ENCODE measurements at places on chromosomes 5 and 9.

- no peak for DNase-seq
These were observed 19.9 kb downstream of the RXRA start for GRCh38 chr9:134346151-134346550.

DNA sequence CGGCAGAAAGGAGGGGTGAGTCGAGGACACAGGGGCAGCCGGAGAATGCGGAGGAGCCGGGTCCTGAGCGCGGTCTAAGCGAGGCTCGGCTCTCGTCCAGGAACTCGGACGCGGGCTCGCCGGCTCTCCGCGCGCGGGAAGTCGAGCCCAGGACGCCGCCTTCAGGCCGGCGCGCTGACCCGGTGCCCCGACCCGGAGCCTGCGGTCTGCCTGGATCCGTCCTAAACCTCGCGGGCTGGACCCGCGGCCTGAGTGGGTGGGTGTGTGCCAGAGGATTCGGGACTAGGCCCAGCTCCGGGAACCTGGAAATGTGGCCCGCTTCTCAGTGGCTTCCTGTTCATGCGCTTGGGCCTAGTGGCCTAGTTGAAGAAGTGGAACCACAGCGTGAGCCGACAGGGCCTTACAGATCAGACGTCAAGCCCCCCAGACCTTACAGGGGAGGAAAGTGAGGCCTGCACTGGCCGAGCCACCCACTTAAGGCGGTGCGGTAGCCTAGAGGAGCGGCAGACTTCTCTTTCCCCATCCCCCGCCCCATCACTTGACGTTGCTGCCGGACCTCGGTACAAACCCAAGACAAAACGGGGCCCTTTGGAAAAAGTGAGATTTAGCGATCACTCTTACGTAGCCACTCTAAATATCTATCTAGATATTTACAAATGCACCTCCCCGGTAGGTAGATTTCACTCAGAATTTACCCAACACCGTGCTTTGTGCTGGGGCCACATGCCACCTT, 1.2 kb downstream of the CDKN2B-AS1 start:
- DNase-seq = no peak

DNA sequence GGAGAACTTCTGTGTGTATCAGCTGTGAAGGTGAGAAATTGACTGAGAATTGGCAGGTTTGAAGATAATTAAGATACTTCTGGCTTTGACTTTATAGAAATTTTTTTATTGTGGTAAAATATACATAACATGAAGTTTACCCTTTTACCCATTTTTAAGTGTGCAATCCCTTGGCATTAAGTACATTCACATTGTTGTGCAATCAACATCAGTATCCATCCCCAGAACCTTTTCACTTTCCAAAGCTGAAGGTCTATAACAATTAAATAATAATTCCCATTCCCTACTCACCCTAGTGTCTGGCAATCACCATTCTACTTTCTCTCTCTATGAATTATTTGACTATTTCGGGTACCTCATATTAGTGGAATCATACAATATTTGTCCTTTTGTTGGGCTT, 69.9 kb downstream of the ACTBL2 start:
- DNase-seq = no peak

- DNase-seq = no peak
These were observed 109.3 kb upstream of the DHFR start for GRCh38 chr5:80763873-80764647.

DNA sequence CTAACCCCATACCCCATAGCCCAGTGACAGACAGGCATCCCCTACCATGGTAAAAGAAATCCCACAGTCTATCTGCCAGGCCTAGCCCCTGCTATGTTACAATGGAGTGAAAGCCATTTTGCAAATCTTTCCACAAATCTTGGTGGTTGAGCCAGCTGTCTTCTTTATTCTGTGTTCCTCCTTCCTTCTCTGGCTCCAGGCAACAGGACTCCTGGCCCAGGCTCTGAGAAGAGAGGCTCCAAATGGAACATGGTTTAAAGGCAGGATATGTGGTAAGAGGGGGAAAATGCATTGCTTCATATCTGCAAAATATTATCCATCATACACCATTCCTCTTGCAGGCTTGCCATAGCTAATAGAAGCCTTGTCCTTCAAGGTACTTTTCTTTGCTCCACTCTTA, 25.2 kb downstream of the FGF1 start:
- no peak for DNase-seq

DNA sequence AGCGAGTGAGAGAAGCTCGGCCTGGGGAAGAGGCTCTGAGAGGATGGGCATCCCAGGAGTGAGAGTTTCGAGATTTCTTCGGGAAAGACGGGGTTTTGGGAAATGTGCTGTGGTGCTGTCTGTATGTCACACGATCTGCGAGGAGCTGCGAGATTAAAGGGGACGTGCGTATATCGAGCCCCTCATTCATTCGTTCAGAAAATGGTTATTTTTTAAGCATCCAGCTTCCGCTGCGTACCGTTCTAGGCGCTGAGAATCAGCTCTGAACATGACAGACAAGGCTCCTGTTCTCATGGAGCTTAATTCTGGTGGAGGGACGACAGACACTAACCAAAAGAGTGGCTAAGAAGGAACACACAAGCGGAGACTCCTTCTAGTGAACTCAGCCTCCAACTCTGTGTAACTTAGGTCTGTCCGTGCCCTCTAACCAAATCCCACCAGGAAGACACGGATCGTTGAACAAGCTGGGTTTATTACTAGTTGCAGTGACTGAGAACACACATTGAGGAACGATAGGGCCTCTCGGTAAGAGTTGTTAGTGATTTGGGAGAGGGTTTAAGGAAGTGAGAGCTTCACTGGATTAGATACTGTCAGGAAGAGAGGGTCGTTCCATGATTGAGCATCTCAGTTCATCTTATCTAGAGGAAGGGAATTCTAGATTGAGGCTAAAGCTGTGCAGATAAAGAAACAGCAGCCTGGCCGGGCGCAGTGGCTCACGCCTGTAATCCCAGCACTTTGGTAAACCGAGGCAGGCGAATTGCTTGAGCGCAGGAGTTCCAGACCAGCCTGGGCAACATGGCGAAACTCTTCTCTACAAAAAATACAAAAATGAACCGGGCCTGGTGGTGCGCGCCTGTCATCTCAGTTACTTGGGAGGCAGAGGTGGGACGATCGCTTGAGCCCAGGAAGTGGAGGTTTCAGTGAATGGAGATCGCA, 1.0 kb upstream of the FBXW11 start:
- no peak for DNase-seq

DNA sequence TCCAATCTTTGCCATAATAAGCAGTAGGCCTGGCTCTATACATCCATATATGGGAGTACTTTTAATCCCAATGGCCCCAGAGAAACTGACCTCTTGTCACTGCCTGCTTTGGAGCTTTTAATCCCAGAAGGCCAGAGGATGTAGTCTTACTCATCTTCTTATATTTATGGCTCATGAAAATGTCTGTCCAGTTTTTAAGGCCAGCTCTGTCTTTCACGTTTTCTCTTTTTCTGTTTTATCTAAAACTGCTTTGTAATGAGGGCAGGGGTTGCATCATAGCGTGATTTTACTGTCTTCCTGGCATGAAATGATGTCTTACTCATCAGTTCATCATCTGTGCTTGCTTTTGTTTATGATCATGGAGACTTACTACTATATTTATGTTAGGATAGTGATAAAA, 1094.9 kb downstream of the MAT2B start:
- DNase-seq = no peak

- DNase-seq = no peak
These were observed 341.2 kb downstream of the CAAP1 start for GRCh38 chr9:26551451-26551850.

DNA sequence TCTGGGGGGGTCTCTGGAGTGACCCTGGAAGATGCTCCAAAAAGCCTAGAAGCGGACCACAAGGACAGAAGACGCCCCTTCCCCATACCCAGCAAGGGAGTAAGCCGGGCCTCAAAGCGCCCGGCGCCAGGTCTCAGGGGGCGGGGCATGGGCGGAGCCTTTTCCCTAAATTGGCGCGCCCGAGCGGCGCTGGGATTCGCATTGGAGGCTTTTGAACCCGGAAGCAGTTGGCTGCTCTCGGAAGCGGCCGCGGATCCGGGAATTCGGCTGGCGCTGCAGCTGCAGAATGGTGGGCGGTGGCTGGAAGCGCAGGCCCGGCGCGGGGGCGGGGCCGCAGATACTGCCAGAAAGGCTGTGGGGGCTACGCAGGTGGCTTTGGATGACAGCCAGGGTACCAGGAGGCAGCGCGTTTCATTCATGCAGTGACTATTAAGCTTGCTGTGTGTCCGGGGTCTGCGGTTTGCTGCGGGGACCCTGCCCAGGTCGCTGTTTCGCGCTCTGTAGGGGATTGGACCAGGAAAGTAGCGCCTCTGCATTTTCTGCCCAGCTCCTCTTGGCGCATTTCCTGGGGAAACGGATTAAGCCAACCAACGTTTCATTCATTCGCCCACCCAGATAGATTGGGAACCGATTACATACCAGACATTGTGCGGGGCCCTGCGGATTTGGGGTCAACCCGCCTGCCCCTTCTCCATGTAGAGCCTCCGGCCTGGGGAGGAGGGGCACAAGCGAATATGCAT, 83.0 kb upstream of the FREM1 start:
- no peak for DNase-seq

DNA sequence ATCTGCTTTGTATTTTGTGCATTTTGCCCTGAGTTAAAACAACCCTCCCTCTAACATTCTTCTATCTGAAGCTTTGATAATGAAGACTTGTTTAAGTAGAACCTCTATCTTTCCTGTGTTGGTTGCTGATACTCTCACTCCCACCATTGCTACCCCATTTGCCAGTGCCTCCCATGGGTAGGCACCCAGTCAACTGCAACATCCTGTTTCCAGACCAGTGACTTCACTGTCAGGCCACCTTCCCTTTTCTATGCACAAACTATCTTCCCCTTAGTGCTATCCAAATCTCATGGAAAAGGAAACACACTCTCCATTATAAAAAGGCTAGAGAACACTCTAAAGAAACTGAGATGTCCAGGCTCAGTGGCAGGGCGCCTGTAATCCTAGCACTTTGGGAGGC, 5.6 kb upstream of the IARS1 start:
- no peak for DNase-seq

DNA sequence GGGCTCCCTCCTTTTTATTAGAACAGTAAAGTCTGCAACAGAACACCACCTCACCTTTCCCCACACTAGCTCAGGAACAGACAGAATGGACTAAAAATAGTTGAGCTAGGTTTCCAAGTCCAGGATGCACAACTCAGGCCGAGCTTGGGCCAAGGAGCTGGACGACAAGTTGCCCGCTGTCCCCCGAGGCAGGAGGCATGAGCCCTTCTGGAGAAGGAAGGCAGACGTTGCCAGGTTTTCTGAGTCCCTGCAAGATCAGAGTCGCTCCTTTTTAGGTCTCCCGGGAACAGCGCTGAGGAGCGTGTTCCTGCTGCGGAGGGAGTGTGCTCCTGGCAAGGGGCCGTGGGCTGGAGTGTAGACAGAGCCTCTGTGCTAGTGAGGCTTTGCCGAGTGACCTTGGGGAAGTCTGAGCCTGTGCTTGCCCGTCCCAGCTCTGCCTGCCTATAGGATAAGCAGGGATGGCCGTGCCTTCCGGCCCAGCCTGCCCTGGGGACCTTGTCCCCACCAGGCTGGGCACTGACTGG, 121.6 kb downstream of the WNK2 start:
- DNase-seq = no peak

GRCh38 chr5:126912616-126913200, 117.7 kb downstream of the MARCHF3 start:
- no peak for DNase-seq

DNA sequence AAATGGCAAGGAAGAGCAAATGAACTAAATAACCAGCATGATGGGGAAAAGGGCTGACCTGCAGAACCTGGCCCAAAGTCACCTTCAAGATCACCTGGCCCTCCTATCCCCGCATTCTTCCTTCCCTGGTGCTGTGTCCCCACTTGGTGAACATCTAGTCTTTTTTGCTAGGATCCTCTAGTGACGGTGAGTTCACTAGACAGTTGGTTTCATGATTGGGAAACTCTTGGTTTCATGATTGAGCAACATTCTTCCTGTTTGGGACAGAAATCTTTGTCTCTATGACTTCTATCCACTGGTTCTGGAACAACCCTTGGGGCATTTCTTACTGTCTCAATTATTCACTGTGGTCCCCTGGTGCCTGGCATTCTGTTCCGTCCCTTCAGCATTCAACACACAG, 50.2 kb upstream of the DAB2IP start:
- DNase-seq = no peak

DNA sequence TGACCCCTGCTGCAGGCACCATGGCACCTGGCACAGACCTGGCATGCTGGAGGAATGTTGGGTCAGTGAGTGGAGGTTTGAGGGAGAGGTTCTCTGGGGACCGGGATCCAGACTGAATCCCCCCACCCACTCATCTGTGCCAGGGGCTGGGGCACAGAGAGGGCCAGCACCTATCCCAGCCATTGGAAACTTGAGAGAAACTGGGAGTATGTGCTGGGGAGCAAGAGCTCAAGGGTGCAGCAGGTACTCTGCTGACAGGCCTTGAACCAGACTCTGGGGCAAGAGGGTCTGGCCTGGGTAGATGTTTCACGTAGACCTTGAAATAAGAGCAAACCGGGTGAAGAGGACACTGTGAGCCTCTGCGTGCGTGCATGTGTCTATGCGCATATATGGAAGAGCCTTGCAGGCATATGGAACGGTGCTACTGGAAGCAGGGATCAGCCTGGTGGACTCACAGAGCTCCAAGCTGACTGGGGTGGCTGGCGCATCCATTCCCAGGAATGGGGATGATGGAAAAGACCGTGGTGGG, 8.8 kb downstream of the FGF18 start:
- DNase-seq = no peak

DNA sequence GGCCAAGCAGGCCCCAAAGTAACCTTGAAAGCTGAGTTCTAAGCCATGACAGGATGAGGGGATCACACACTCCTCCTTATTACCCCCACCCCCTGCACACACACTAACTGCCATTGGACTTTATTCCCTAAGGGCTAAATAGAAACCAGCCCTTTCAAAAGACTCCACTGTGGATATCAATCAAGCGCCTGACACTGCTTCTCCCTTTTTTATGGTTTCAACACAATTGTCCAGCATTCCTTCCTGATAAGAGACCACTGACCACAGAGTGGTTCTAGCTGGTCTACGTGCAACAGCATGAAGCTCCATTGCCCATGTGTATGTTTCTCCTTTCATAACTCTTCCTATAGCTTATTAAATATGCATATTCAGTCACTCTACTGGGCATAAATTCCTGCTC, 34.7 kb downstream of the PAEP start:
- no peak for DNase-seq

- DNase-seq = no peak
These were observed 17.3 kb downstream of the NAIF1 start for GRCh38 chr9:128049843-128050242.

DNA sequence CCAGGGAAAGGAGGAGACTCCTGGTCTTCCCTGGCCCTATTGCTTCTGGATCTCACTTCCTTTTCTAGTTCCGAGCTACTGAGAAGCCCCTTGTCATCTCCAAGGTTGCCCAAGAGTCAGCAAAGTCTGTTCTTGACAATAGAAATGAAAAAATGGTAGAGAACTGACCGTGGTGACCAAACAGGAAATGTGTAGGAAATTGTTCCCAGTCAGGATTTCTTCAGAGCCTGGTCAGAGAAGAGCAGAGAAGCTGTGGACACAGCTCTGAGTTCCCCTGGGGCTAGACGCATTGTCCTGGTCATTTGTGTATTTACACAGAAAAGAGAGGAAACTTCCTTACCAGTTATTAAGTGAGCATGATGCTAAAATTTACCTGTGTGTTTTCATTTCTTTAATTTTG, 35.6 kb downstream of the S1PR3 start:
- DNase-seq = no peak

- DNase-seq = no peak
These were observed 122.4 kb upstream of the NMUR2 start for GRCh38 chr5:152527358-152528052.
